SW480 (cell line): ENCODE measurements at places on chromosomes 1 and 21.

DNA sequence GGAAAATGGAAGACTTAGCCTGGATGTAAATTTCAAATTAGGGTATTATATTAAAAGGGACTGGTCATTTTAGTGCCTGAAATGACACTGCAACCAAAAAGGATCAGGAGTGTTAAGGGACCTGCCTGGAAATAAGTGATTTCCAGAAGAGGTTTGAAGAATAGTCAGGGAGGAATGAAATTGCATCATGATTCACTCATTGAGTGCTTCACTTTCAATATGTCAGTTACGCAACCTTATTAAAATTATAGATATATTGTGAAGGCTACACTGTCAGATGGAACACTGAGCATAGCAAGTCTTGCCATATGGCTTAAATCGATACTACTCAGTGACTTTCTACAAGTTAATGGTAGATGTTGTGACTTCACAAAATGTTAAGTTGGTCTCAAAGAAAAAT is 275.2 kb upstream of the DPYD start:
- DNase-seq: no peak

GRCh38 chr1:200526709-200527612 is 93.6 kb downstream of the KIF14 start:
- no peak for DNase-seq

- DNase-seq: no peak
Measured at GRCh38 chr1:8797216-8797615, 20.2 kb downstream of the RERE start.

DNA sequence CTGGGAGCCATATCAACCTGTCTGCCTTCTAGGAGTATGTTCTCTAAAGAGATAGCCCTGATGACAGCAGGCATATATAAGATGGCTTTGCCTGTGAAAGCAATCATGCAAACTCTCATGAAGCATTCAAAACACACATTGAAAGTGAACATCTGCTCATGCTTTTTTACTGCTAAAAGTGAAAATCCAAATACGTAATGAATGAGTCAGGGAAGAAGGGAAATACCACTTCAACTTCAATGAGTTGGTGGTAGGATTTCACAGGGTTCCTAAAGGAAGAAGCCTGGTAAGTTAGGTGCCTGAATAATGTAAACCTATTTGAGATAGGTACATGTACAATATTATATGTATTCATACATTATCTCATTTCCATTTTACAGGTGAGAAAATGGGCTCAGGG is 50.5 kb upstream of the SLFNL1 start:
- no peak for DNase-seq
